Activated CD8-positive, alpha-beta memory T cell treated with anti-CD3 and anti-CD28 coated beads, Interleukin-2, amount 10 ng/mL, durations not matched to agents 7 days and 5 days (primary cell): ENCODE measurements at places on chromosomes 13 and 19.

DNA sequence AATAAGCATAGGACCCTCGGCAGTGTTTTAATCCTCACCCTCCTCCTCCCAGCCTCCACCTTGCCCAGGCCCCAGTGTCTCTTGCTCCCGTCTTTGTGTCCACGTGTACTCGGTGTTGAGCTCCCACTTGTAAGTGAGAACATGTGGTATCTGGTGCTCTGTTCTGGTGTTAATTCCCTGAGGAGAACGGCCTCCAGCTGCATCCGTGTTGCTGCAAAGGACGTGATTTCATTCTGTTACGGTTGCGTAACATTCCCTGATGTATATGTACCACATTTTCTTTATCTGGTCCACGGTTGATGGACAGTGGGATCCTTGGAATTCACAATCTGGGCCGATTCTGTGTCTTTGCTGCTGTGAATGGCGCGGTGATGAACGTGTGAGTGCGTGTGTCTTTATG is 44.7 kb upstream of the TFDP1 start:
- no peak for DNase-seq

DNA sequence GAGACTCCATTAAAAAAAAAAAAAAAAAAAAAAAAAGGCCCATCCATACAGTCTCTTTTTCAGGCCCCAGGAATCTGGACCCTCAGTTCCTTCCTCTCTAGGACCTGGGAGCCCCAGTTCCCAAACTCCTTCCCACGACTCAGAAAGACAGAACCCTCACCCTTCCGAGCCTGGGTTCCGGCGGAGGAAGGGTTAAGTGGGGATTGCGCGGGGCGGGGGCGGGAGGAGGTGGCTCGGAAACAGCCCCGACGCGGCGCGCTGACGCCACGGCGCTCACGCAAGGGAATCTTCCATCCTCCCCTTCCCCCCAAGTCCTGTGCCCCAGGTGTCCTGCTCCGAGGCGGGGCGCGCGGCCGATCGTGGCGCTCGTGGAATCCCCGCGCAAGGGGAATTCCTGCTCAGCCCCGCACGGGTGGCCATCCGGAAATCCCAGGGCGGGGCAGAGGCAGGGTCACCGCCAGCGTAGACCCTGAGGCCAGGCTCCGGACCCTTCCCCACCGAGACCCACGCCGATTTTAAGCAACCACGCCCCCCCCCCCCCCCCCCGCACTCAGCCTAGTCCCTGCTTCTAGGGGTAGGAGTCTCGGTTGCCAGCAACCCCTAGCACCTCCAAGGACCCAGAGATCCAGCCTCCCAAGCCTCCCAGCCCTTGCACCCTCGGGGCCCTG is 659 bp downstream of the NFKBID start:
- peak; percentile 92 for DNase-seq

GRCh38 chr13:77737583-77738200 is 40.2 kb downstream of the SLAIN1 start:
- no peak for DNase-seq

GRCh38 chr13:75652726-75653125 is 16.6 kb downstream of the LMO7 start:
- DNase-seq: no peak

- no peak for DNase-seq
Measured at GRCh38 chr13:51541809-51542258, 42.4 kb upstream of the WDFY2 start.

DNA sequence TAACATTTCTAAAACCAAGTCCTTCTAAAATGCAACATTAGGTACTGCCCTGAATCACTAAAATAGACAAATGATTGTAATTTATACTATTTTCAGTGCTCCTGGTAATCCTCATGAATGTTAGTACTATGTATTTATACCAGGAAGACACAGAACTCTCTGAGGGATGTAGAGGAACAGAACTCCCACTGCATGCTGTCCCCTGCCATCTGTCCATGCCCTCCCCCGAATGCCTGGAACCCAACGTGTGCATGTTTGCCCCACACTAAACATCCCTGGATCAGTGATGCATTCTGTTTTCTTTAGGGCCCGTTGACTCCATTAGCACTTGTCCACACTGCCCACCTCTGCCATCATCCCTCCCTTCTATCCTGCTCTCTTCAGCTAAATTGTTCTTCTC is 26.5 kb downstream of the ENOX1 start:
- no peak for DNase-seq

- DNase-seq: no peak
Measured at GRCh38 chr19:44592451-44592890, 20.9 kb upstream of the IGSF23 start.

DNA sequence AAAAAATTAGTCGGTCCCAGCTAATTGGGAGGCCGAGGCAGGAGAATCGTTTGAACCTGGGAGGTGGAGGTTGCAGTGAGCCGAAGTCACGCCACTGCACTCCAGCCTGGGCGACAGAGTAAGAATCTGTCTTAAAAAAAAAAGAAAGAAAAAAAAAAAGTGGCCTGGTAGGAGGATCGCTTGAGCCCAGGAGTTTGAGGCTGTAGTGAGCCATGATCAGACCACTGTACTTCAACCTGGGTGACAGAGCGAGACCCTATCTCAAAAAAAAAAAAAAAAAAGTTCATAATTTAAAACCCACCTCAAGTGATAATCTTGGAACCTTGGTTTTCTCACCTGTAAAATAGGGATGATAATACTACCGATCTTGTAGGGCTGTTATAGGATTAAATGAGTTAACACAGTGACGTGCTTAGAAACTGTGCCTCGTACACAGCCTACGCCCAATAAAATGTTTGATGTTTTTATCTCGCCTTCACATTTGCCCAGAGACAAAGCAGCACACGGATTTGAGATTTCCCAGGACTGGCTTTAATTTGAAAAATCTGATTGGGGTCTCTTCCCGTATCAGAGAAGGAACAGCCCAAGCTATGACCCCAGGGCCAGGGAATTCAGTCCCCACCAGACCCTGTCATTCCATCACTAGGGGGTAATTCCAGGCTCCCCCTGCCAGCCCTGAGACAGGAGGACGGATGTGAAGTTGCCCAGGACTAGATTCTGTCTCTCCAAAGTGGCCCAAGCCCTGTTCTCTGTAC is 3.6 kb downstream of the SERTAD1 start:
- no peak for DNase-seq

DNA sequence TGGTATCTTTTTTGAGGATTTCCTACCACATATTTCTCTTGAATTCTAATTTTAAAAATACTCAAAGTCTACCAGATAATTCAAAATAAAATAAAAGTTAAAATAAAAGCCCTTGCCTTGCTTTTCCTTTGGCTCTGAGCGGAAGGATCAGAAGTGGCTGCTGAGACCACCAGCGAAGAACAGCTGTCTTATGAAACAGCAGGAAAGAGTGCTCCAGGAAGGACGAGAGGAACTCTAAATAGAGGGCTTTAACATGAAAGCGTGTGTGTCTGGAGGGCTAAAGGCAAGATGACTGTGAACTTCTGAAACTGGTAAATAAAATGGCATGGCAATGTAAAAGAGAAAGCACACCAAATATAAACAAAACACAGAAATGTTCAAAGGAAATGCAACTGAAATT is 521.5 kb upstream of the SPRY2 start:
- DNase-seq: no peak
